ENCODE measurements at places on chromosomes 3 and 15. TPM values are rescaled to one million over a fixed set of nuclear protein-coding genes. Genes with fewer than 3 reads are reported as not detected.

The HDGFL3 gene
- 25.0 TPM for total RNA-seq

The FXR1 gene
- total RNA-seq = 124 TPM

The LRRC49 gene
- not detected for total RNA-seq

The AP3B2 gene
- total RNA-seq = 0.08 TPM

The SLC12A1 gene
- not detected for total RNA-seq

The SAXO2 gene
- 13.9 TPM for total RNA-seq

The NANOGP8 gene
- not detected for total RNA-seq

The FILIP1L gene
- total RNA-seq = 0.25 TPM

DNA sequence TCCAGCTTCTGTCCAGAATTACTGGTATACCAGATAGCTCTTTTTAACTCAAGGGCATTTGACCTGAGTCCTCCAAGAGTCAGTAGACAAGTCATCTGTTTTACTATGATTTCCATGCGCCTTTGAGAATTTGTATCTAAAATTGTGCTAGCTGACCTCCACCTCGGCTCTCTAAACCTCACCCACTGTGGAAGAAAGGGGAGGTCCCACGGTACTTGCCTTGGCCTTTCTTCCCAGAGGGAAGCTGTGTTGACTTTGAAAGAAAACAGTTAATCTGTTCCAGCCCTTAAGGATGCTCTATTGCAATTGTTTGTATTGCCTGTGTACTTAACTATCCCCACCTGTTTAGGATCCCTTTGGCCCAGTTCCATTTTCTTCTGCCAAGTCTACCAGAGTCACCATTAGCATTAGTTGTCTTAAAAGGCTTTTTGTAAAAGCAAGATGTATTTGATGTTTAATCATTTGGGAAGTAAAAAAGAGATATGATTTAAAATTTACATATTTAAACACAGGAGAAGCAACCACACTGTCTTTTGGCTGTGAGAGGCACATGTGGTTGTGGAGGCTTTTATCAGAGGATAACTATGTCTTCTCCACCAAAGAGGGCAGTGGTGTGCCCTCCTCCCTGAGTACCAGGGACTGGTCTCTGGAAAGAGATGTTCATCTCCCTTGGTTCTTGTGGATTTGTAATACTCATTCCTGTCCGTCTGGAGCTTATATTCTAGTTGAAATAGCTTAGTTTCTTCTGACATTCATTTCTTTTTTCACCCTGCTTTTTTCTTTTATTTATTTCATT lies 88.8 kb downstream of the CRTC3 start:
- H3K36me3 ChIP-seq = peaks cover 61% of the 10 kb centered on the region
- H3K27ac ChIP-seq = peak overlapping the region; percentile 77
- no peak for DNase-seq
- H3K4me3 ChIP-seq = no peak overlapping the region

DNA sequence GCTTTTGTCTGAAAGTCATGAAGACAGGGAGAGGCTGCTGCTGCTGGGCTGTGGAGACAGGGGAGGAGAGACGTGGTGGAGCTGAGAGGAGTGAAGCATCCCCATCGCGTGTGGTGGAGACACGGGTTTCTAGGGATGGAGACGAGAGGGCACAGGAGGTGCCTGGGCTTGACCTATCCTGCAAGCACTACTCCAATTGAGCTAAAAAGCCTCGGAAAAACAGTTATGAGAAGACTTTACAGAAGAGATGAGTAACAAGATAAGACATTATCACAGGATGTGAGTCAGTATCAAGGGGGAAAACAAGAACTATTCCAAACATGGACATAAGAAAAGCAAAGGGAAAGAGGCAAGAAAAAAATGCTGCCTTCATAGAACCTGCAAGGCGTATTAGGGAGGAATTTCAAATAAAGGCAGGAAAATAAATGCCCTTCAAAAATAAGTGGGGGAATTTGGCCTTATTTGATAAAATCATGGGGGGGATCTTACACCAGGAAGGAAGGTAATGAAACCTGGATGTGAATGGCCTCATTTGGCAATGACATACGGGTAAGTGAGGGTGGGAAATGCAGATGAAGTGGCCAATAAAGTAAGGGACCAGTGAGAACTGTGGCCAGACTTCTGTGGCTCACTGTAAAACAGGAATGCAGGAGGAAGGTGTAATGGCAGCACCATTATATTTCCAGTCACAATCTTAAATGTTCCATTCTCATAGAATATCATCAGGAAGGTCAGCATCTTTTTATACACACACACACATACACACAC lies 97.9 kb downstream of the PLD1 start:
- no peak overlapping the region for H3K4me3 ChIP-seq
- no peak for DNase-seq
- no peak overlapping the region for H3K27ac ChIP-seq
- H3K36me3 ChIP-seq = no peaks in the 10 kb centered on the region
- no peaks in the 10 kb centered on the region for H3K27me3 ChIP-seq

DNA sequence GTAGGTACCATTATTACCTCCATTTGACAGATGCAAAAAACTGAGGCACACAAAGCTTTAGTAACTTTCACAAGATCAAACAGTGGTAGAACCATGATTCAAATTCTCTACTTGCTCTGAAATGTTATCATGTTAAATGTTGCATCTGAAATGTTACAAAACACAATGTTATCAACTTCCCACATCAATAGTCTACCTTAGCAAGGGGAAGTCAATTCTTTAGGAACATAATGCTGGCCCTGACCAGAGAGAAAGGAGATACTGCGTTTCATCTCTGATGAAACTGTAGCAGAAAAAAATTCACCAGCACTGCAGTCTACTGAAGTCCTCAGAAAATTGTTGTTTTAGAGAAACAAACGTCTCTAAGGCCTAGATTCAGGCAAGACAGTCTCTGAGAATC lies 174.1 kb downstream of the SATB1 start:
- no peaks in the 10 kb centered on the region for H3K36me3 ChIP-seq
- H3K4me1 ChIP-seq = no peaks in the 10 kb centered on the region
- no peak overlapping the region for H3K4me3 ChIP-seq

DNA sequence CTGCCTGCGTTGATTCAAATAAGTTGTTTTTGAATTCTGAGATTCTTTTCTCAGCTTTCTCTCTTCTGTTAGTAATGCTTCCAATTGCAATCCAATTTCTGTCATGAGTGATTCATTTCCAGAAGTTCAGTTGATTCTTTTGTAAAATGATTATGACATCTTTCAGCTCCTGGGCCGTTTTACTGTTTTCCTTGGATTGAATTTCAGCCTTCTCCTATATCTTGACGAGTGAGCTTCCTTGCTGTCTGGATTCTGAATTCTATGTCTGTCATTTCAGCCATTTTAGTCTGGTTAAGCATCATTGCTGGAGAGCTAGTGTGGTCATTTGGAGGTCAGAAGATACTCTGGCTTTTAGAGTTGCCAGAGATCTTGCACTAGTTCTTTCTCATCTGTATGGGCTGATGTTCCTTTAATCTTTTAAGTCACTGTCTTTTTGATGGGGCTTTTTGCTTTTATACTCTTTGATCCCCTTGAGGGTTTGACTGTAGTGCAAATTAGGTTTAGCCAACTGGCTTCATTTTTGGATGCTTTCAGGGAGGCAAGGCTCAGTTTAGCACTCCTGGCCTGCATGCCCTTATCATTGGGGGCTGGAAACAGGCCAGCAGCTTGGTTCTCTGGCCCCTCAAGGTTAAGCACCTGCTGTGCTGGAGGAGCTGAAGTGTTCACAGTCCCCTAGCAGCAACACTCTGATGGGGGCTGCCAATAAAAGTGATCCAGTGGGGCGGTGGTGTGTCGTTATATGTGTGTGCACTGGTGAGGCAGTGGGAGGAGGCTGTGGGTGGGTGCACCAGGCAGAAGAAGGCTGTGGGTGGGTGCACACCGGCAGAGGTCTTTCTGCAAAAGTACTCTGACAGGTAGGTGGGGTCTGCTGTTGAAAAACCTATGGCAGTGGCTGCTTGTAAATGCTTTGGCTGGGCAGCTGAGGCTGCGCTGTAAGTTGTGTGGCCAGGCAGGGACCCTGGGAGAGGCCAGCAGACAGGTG lies 51.2 kb downstream of the MCTP2 start:
- peaks cover 54% of the 10 kb centered on the region for H3K4me1 ChIP-seq
- no peak overlapping the region for H3K4me3 ChIP-seq
- H3K27ac ChIP-seq = no peak overlapping the region

GRCh38 chr15:74205582-74205947 lies 3.0 kb upstream of the STRA6 start:
- no peaks in the 10 kb centered on the region for H3K4me1 ChIP-seq
- no peak overlapping the region for H3K4me3 ChIP-seq
- DNase-seq = no peak
- H3K27ac ChIP-seq = no peak overlapping the region
- peaks cover 14% of the 10 kb centered on the region for H3K27me3 ChIP-seq

- no peak for DNase-seq
- no peaks in the 10 kb centered on the region for H3K36me3 ChIP-seq
- H3K4me3 ChIP-seq = no peak overlapping the region
- no peaks in the 10 kb centered on the region for H3K4me1 ChIP-seq
- H3K27me3 ChIP-seq = peaks cover 39% of the 10 kb centered on the region
Observed at GRCh38 chr15:58165661-58166060, 27.5 kb downstream of the AQP9 start.

GRCh38 chr3:190384309-190384756 lies 3.6 kb upstream of the CLDN16 start:
- no peak overlapping the region for H3K4me3 ChIP-seq
- H3K27ac ChIP-seq = no peak overlapping the region
- no peaks in the 10 kb centered on the region for H3K4me1 ChIP-seq
- DNase-seq = no peak
- no peaks in the 10 kb centered on the region for H3K27me3 ChIP-seq

DNA sequence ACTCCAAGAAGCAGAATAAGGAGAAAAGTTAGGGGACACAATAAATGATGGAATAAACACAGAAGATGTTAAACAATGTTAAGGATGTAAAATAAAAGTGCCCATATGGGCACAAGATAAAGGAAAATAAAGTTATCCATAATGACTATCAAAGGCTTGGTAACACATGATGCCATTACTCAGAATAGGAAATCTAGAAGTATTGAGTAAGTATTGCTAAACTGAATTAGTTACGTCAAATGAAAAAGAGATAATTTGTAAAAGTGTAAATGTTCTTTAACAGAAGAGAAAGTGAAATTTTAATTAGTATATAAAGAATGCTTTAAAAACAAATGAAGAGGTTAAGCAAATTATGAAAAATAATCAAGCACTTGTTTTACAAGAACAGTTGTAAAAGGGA lies 6.7 kb downstream of the COPS2 start:
- H3K27ac ChIP-seq = no peak overlapping the region
- no peak for DNase-seq
- H3K4me1 ChIP-seq = peaks cover 44% of the 10 kb centered on the region
- H3K27me3 ChIP-seq = no peaks in the 10 kb centered on the region
- H3K4me3 ChIP-seq = no peak overlapping the region

DNA sequence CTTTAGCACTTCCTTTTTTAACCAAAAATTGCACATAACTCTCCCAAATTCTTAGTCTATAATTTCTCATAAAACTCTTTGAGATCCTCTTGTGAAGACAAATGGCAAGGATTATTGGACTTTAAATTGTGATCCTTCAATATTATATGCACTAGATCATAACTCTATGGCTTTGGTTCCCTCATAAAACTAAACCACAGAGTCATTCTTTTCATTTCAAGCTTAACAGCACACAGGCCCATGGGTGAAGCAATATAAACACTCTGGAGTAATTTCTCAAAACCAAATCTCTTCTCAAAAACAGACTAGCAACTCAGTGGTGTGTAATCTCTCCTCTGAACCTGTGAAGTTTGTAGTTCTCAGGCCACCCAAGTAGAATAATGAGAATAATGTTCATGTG lies 171.0 kb upstream of the NECTIN3 start:
- DNase-seq = no peak
- H3K27me3 ChIP-seq = peaks cover 2% of the 10 kb centered on the region
- no peak overlapping the region for H3K4me3 ChIP-seq
- no peaks in the 10 kb centered on the region for H3K4me1 ChIP-seq
- H3K27ac ChIP-seq = no peak overlapping the region

DNA sequence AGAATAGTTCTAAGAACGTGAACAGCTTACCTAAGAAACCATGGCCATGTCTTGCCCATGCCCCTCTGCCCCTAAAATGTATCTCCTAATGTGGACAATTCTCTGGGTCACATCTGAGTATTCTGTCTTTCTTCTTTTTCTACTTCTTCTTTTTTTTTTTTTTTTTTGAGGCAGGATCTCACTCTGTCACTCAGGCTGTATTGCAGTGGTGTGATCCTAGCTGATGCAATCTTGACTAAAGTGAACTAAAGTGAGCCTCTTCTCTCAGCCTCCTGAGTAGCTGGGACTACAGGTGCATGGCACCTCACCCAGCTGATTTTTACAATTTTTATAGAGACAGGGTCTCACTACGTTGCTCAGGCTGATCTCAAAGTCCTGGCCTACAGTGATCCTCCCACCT lies 204.8 kb upstream of the ZPLD1 start:
- no peak overlapping the region for H3K27ac ChIP-seq
- peaks cover 26% of the 10 kb centered on the region for H3K27me3 ChIP-seq
- H3K36me3 ChIP-seq = no peaks in the 10 kb centered on the region
- no peak for DNase-seq
- peaks cover 11% of the 10 kb centered on the region for H3K4me1 ChIP-seq

GRCh38 chr3:35936571-35936970 lies 297.2 kb downstream of the ARPP21 start:
- no peak overlapping the region for H3K27ac ChIP-seq
- H3K27me3 ChIP-seq = no peaks in the 10 kb centered on the region
- H3K36me3 ChIP-seq = no peaks in the 10 kb centered on the region

GRCh38 chr3:31274326-31275024 lies 258.2 kb upstream of the STT3B start:
- DNase-seq = no peak
- H3K27me3 ChIP-seq = no peaks in the 10 kb centered on the region
- H3K27ac ChIP-seq = no peak overlapping the region
- H3K4me3 ChIP-seq = no peak overlapping the region
- H3K4me1 ChIP-seq = no peaks in the 10 kb centered on the region
- H3K36me3 ChIP-seq = peaks cover 2% of the 10 kb centered on the region

- no peaks in the 10 kb centered on the region for H3K4me1 ChIP-seq
- no peaks in the 10 kb centered on the region for H3K36me3 ChIP-seq
- DNase-seq = no peak
- no peak overlapping the region for H3K27ac ChIP-seq
Observed at GRCh38 chr3:144312702-144313101, 341.1 kb downstream of the DIPK2A start.

- no peaks in the 10 kb centered on the region for H3K36me3 ChIP-seq
- no peaks in the 10 kb centered on the region for H3K27me3 ChIP-seq
- no peak overlapping the region for H3K4me3 ChIP-seq
- no peaks in the 10 kb centered on the region for H3K4me1 ChIP-seq
- DNase-seq = no peak
- no peak overlapping the region for H3K27ac ChIP-seq
Observed at GRCh38 chr3:53807117-53807810, 39.0 kb downstream of the CHDH start.

Measured in activated CD4-positive, alpha-beta T cell treated with anti-CD3 and anti-CD28 coated beads, Interleukin-2, amount 10 ng/mL, durations not matched to agents 7 days and 5 days (primary cell).